Jurkat, Clone E6-1 (cell line): ENCODE measurements at places on chromosomes 12 and 14.

GRCh38 chr12:30796891-30797371, 42.2 kb upstream of the CAPRIN2 start:
- no peak for DNase-seq

DNA sequence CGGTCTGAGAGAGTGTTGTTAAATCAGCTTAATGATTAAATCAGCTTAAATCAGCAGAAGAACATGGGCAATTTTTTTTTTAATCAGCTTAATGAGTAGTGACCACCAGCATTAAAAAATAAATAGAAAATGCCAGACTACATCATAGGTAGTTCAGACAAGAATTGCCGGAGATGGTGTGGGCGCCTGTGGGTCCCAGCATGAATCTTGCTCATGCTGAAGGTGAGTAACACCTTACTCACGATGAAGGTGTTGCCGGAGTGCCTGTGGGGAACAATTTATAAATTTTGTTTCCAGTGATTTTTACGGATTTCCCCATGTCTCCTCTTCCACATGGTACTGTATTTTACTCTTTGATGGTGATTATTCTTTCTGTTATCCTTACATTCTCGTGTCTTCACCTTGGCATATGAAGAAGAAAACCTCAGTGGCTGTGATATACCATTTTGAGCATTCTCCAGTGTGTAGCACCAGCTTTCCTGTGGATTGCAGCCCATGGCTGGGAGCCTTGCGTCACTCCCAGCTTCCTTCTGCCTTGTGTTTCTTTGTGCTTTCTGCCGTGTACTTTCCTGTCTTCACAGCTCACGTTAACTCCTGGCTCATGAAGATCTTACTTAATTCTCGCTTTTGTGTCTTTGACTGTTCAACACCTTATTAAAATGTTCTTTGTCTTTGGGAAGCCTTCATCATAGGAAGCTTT, 4.7 kb downstream of the TDRD9 start:
- DNase-seq: no peak

DNA sequence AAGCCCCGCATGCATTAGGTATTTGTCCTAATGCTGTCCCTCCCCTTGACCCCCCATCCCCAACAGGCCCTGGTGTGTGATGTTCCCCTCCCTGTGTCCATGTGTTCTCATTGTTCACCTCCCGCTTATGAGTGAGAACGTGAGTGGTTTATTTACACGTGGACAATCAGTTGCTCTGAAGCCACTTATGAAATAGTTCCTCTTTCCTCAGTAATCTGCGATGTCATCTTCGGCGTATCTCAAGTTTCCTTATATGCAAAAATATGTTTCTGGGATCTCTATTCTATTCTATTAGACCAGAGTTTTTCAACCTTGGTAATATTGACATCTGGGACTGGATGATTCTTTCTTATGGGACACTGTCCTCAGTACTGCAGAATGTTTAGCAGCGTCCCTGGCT, 56.0 kb upstream of the DCD start:
- no peak for DNase-seq

DNA sequence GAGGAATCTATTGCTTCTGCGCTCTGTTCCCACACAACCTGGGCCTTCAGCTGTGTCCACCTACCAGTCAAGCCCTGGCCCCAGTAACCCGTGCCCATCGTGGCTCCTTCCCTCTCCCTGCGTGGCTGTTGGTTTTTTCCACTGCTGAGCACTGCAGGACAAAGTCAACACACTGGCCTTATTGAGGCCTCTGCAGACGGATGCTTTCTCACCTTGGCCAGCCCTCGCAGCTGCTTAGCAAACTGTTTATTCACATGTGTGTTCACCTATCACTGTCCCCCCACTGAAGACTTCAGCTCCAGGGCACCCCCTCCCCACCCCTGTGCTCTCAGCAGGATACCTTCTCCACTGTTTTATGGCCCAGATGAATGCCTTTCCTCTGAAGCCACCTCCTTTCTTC, 12.8 kb upstream of the GPX2 start:
- DNase-seq: no peak

DNA sequence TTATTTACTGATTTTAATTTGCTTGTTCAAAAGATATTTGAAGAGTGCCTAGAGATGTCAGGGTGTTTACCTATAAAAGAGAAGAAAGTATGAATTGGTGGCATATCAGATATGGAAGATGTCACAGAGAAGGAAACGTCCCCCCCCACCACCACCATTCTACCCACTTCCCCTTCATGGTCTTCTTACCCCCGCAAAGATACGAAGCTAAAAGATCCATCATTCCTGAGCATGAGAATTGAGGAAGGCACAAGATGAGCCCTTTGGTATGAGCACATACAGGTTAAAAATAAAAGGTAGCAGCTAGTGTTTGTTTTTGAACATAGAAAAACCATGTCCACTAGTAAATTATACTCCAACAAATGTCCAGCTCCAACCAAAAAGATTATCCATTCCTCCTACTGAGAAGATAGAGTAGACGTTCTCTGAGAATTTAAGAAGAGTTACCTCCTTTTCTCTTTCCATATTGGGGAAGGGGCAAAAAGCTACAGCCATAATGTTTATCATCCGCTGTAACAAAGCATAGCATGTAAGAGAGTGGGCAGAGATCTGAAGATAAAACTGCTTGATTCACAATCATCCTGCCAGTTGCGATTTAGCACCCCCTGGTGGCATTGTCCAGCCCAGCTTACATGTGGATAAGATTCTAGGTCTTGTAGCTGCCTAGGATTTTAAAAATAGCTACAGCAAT, 29.1 kb downstream of the NFYB start:
- DNase-seq: peak; percentile 89
